ENCODE measurements at places on chromosomes 6 and 20. TPM values are rescaled to one million over a fixed set of nuclear protein-coding genes. Genes with fewer than 3 reads are reported as not detected.

GRCh38 chr20:24816431-24816830 is 132.6 kb upstream of the CST7 start:
- H3K27me3 ChIP-seq: no peaks in the 10 kb centered on the region
- DNase-seq: no peak
- H3K36me3 ChIP-seq: no peaks in the 10 kb centered on the region

DNA sequence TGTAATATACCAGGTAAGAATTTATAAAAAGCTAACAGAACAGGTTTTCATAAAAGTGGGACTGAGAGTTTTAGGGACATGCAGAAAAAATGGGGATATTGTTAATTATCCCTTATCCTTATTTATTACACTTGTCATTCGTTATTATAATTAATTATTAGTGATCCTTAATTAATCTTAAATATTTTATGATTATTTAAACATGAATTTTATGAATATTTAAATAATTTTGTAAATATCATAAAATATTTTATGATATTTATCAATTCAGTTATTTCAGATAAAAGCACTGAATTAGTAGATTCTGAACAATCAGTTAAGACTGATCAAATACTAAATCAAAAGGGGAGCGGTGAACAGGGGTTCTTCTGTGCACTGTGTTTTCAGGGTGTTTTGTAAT is 300.1 kb downstream of the PAX1 start:
- DNase-seq: no peak
- no peak overlapping the region for H3K4me3 ChIP-seq
- no peaks in the 10 kb centered on the region for H3K36me3 ChIP-seq

DNA sequence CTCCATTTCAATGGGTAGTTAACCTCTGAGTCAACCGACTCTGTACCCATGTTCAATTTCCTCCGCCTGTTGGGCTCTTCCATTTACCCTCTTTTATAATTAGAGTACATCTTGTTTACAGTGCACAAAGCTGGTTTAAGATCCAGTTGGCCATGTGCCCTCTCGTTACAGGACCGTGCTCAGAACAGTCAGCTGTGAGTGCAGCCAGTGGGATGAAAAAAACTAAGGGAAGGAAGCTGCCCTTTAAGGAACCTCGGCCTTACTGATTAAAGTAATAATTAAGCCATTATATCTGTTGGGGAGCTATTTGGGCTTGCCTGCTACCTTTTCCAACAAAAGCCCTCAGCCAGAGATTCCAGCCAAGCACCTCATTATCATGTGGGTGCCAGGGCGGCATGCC is 68.8 kb downstream of the TMEM170B start:
- no peak overlapping the region for H3K27ac ChIP-seq
- no peaks in the 10 kb centered on the region for H3K27me3 ChIP-seq
- H3K36me3 ChIP-seq: no peaks in the 10 kb centered on the region
- H3K4me3 ChIP-seq: no peak overlapping the region
- no peak for DNase-seq

DNA sequence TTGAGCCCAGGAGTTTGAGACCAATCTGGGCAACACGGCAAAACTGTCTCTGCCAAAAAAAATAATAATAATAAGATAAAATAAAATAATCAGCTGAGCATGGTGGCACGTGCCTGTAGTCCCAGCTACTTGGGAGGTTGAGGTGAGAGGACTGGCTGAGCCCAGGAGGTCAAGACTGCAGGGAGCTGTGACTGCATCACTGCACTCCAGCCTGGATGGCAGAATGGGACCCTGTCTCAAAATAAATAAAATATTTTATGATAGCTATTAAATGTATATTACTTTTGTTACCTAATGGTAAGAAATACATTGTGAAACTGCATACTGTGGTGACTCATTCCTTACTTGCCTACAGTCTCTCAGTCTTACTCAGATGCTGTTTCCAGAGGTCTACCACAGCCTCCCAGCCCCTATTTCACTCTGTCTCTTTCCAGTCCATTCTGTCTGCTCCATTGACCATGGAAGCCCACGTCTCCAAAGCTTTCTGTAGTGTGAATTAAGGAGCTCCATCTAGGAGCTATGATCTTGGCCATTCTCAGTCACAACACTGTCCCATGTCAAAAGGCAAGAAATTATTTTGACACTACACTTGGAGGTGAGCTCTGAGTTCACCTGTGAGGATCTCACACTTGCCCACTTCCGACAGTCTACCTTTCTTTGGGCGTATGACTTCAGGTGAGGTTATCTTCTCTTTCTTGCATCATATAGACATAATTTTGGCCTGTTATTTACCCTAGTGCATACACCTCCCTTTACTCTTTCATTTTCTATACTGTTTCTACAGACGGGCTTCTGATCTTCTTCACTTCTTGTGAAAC is 22.4 kb upstream of the SNX9 start:
- no peaks in the 10 kb centered on the region for H3K4me1 ChIP-seq
- no peak for DNase-seq
- H3K4me3 ChIP-seq: no peak overlapping the region
- no peak overlapping the region for H3K27ac ChIP-seq
- H3K27me3 ChIP-seq: no peaks in the 10 kb centered on the region

DNA sequence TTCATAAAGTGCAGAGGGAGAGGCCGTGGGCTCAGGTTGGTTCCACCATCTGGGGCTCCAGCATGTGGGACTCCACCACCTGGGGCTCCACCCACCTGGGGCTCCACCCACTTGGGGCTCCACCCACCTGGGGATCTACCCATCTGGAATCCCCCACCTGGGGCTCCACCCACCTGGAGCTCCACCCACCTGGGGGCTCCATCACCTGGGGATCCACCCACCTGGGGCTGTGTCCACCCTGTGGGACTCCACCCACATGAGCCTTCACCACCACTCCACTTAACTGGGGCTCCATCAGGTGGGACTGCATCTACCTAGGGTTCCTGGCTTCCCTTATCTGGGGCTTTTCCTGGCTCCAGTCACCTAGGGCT is 226.0 kb upstream of the CDYL start:
- H3K4me1 ChIP-seq: no peaks in the 10 kb centered on the region
- DNase-seq: no peak
- no peaks in the 10 kb centered on the region for H3K27me3 ChIP-seq
- no peak overlapping the region for H3K27ac ChIP-seq

- H3K27me3 ChIP-seq: no peaks in the 10 kb centered on the region
- no peaks in the 10 kb centered on the region for H3K36me3 ChIP-seq
- no peak overlapping the region for H3K4me3 ChIP-seq
- DNase-seq: no peak
Observed at GRCh38 chr6:327538-328116, 35.3 kb downstream of the DUSP22 start.

CALHM4 gene
- total RNA-seq: not detected

PPP1R14C gene
- total RNA-seq: 1.4 TPM

SLC44A4 gene
- total RNA-seq: not detected
